ENCODE measurements at places on chromosomes 2 and 18.

DNA sequence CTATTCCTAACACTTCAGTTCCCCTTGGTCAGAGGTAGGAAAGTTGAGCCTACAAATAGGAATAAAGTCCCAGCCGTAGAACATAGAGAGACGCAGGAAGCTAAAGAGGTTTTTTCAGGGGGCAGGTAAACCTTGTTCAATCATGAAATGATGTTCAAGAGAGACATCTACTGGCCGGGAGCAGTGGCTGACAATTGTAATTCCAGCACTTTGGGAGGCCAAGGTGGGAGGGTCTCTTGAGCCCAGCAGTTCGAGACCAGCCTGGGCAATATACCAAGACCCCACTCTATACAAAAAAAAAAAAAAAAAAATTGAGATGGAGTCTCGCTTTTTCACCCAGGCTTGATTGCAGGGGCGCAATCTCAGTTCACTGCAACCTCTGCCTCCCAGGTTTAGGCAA lies 66.7 kb upstream of the DNAJC10 start:
- peak; percentile 9 for DNase-seq

- DNase-seq = peak; percentile 33
These were observed 112.8 kb upstream of the GLS start for GRCh38 chr2:190767821-190768220.

- DNase-seq = no peak
These were observed 22.4 kb downstream of the PTPN2 start for GRCh38 chr18:12861637-12862036.

- no peak for DNase-seq
These were observed 20.8 kb downstream of the APCDD1 start for GRCh38 chr18:10475276-10475653.

GRCh38 chr2:196278491-196278911 lies 107.1 kb upstream of the STK17B start:
- DNase-seq = peak; percentile 59

DNA sequence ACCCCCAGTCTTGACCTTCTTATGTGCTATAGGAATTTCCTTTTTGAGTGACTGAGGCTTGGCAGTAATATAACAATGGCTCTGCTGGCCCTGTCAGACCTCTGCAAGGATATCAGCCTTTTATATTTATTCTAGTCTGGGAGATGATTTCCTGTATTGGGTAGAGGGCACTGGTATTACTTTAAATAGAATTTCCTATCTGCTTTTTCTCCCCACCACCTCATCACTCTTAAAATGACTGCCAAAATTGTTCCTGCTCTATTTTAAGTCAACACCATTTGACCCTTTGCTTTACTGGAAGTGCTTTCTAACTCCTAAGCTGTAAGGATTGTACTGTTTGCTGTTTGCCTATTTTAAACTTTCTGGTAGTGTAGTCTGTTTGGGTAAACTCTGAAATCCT lies 658.4 kb upstream of the FSHR start:
- DNase-seq = no peak

- DNase-seq = no peak
These were observed 6.2 kb downstream of the PELI1 start for GRCh38 chr2:64137996-64138395.

- no peak for DNase-seq
These were observed 54.6 kb downstream of the HDLBP start for GRCh38 chr2:241260911-241261310.

DNA sequence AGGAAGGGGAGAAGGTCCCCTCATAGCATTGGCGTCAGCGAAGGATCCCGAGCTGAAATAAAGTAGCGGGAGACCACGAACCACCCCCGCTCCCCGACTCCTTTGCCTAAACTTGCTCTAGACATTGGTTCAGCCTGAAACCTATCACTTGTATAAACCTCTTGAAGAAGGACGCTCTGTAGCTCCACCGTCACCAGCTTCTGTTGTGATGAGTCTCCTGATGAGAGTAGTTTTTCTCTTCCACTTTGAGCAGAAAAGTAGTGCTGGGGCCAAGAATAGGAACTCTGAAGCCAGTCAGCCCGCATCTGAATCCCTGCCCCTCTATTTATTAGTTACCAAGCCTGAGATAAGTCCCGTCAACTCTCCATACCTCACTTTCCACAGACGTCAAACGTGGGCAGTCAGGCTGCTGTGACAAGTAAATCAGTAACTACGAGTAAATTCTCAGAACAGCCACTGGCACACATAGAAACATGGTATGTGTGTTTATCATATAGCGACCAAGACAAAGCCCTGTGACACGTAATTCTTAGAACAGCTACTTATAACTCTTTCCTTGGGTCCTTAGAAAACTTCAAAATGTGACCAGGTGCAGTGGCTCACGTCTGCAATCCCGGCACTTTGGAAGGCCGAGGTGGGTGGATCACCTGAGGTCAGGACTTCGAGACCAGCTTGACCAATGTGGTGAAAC lies 61.7 kb downstream of the CD226 start:
- no peak for DNase-seq

GRCh38 chr18:66872277-66872676 lies 268.4 kb upstream of the CDH19 start:
- peak; percentile 18 for DNase-seq

GRCh38 chr2:48914477-48915089 lies 159.1 kb upstream of the LHCGR start:
- no peak for DNase-seq

Data from COLO829 (cell line).